GM13976 (cell line): ENCODE measurements at places on chromosomes 11 and 22.

- DNase-seq, result no peak
Measured at GRCh38 chr11:68780829-68781228, 29.5 kb upstream of the TESMIN start.

DNA sequence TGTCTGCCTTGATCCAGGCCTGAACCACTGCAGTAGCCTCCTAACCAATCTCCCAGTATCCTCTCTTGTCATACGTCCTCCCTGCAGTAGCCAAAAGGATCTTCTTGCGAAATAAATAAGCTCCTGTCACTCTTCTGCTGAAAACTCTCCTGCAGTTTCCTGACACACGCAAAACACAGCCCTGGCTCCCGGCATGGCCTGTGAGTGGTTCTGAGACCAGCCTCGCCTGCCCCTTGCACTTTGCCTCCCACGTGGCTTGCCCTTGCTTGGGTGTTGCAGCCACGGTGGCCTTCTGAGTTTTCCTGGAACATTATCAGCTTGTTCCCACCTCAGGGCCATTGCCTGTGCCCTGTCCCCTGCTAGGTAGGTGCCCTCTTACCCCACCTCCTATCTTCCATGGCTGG, 7.2 kb downstream of the ZC3H7B start:
- no peak for DNase-seq

DNA sequence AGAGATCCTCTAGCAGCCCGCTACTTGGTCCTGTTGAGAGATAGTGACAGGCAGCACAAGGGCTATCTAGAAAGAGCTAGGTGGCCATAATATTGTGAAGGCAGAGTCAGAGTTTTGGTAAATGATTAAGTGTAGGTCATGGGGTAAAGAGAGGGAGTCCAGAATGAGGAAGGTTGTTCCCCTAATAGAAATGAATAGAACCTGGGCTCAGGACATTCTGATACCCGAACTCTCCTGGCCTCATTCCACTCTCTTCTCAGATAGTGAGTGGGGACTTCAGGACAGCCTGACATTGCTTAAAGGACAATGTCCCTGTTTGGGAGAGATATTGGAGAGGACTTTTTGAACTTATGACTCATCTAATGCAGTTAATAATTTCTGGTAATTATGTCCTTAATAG, 20.6 kb downstream of the SLC5A1 start:
- DNase-seq, result no peak

DNA sequence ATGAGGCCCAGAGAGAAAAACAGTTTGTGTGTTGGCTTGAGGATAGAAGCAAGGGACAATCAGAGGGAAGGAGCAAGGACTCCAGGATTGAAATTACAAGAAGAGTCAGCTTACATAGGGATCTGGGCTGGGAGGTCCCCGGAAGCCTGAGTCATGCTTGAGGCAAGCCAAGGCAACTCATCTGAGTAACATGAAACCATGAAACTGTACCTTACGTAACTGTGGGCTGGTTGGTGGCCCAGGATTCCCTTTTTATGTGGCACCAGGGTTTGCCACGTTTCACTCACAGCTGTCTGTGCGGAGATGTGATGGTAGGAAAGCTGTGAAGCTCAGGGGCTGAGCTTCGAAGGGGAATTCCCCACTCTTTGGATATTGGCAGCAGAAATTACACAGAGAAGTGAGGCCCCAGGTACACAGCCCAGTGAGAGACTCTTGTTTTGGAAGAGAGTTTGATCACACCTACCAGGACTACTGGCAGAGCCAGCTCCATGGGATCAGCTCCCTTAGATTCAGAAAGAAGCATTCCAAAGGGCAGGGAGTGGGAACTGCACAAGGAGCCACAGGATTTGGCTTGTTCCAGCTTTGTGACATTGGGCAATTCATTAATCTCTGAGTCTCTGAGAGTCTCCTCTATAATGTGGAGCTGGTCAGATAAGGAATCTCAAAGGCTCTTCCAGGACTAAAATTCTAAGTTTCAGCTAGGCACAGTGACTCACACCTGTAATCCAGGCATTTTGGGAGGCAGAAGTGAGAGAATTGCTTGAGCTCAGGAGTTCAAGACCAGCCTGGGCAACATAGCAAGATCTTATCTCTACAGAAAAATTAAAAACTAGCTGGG, 7.8 kb downstream of the SLC5A1 start:
- DNase-seq, result peak; percentile 42

GRCh38 chr11:45026835-45027234, 76.2 kb upstream of the TP53I11 start:
- DNase-seq, result no peak

DNA sequence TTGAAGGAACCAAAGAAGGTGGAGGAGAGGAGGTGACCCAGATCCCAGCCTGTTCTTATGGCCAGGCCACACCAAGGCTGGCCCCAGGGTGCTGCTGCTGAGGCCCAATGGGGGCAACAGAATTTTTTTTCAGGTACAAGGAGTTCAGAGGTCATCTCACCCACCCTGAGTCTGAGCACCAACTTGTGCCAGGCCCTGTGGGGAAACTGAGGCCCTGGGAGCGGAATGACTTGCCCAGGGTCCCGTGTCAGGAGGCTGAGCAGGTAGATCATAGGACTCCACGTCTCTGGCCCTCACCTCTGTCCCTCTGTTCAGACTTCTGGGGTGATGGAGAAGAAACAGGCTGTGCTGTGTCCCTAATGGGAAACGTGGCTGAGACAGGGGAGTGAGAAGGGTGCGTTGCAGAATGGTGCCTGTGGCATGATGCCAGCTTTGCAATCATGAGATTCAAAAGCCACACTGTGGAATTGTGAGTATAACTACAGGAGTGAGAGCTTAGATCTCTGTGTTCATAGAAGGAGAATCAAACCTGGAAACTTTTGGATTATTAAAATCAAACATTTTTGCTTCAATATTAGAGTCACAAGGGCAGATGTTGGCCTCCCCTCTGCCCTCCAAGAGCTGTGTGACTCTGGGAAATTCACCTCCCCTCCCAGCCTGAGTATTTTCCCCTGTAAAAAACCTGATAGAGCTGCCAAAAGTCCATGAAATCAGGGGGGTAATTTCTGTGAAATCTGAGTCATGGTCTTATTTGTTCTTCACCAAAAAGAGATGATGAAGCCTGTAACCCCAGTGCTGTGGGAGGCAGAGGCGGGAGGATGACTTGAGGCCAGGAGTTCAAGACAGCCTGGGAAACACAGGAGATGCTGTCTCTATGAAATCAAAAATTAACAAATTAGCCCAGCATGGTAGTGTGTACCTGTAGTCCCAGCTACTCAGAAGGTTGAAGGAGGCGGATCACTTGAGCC, 874 bp downstream of the APOL1 start:
- DNase-seq, result no peak

DNA sequence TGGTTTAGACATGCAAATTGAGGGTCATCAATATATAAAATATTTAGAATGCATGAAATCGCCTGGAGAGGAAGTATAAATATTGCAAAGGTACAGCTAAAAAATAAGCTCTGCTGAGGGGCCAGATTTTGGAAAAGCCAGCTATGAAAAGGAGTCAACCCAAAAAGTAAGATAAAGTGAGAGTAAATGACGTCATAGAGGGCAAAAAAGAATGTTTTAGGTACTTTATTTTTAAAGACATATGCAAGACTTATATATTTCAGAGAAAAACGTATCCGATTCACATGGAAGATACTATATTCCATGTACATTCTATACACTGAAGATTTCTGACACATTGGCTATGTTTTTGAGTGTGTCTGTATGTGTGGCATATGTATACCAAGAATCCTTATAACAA, 13.6 kb downstream of the GRM5 start:
- DNase-seq, result no peak
